HEK293T (cell line): ENCODE measurements at places on chromosomes 2 and 18.

DNA sequence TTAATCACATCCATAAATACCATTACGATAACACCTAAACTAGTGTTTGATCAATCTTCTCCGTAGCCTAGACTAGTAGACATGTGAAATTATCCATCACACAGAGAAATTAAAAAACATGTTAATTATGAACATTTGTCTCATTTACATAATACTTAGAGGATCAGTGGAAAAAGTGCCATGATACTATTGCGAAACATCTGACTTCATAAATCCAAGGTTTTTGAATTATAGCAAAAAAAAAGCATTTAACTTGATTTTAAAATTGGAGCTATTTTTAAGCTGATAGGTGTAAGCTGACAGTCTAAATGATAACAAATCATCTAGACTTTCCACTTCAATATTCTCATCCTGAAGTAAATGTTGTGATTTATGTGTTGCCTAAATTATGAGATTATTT is 51.6 kb downstream of the CBLN2 start:
- DNase-seq = no peak

DNA sequence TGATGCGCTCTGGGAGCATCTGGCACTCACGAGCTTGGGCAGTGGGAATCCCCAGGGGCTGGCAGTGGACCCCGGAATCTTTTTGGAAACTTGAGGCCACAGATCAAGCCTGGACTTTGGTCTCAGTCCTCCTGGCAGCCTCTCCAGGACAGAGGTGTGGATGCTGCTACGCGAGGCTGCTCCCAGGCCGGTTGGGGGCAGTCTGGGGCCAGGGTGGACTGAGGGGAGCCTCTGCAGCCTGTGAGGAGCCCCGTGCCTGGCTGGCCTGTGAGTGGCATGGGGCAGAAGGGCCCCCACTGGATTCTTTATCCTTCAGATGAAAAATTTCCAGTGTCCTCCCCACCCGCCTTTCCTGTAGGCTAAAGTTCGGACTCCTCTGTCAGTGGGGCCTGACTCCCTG is 12.7 kb upstream of the DES start:
- no peak for DNase-seq

- no peak for DNase-seq
Observed at GRCh38 chr2:144459286-144459685, 60.6 kb downstream of the ZEB2 start.

DNA sequence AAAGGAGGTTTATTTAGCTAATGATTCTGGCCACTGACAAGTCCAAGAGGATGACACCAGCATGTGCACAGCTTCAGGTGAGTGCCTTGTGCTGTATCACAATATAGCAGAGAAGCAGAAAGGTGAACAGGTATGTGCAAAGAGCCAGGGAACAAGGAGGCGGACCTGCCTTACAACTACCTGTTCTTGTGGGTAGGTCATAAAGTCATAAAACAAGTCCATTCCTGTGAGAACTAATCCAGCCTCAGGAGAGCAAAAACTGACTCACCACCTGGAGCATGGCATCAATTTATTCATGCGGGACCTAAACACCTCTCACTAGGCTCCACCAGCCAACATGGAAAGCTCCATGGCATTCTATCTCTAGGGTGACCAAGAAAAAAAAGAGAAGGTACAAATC is 234.2 kb downstream of the ASXL3 start:
- no peak for DNase-seq

DNA sequence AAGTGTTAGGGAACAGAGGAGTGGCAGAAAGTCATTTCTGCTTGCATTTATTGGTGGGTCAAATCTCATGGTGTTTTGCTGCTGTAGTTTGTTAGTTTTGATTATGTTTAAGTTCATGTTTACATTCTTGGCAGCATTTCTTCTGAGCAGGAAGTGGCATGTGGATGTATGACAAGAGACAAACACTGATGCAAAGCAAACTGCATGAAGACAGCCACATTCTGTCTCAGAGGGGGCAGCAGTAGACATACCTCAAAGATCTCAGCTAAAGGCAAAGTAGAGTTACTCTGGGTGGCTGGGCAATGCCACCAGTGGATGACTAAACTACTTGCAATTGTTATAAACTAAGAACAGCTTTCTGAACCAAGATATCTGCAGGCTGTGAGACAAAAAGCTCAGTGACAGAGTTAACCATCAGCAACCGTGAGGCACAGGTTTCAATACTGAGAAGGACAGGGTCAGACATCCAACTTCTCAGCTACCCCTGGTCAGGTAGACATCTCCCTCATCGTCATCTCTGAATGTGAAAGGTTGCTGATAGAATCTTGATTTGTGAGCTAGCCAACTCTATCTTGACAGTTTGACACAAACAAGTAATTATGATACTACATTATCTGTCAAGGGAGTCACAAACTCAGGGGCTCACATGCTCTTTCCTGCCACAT is 16.4 kb downstream of the GALNT3 start:
- DNase-seq = no peak

DNA sequence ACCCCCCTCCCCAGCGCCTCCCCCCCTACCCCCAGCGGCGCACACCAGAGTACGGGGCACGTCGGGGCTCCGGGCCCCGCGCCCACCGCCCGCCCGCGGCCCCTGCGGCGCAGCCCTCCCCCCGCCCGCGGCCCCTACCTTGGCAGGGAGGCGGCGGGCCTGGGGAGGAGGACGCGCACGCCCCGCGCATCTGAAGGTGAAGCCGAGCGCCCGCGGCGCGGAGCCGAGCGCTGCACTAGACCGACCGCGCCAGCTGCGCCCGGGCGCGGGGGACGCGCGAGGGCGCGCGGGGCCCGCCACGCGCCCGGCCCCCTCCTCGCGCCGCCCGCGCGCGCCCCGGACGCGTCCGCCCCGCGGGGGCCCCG is at the start of gene ZNF516:
Gene ZNF516 (minus strand): TSS at position 237 of the 365 bp plus-strand sequence. CDS start 52,188 bp downstream, outside the sequence.
- no peak for DNase-seq

- no peak for DNase-seq
Observed at GRCh38 chr2:216477283-216478035, 21.2 kb upstream of the RPL37A start.

DNA sequence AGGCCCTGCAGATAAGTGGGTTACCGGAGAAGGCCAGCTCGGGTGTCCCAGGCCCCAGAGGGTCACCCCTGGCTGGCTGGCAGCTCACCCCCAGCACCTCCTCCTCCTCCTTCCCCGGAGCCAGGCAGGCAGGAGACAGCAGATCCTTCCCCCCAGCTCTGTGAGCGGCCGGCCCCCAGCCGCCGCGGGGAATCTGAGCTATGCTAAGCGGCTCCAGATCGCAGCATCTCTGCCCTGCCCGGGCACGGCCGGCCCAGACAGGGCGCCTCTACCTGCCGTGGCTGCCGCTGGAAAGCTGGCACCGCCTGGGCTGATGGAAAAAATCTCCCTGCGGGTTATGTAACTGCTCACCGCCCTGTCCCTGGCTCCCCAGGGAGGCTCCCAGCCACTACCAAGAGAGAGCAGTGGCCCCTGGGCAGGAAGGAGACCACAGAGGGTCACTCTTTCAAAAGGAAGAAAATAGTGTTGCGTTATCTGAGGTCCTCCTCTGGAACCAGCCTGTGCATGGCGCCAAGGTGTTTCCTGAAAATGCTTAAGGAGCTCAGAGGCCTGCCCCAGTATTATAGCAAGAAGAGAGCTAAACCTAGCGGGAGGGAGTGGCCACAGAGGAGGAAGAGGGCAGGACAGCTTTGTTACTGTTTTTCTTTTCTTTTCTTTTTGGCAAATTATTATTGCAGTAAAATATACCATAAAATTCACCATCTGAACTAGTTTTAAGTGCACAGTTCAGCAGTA is 179.0 kb downstream of the SMAD7 start:
- no peak for DNase-seq

- no peak for DNase-seq
Observed at GRCh38 chr18:72613534-72613930, 69.4 kb upstream of the CBLN2 start.

DNA sequence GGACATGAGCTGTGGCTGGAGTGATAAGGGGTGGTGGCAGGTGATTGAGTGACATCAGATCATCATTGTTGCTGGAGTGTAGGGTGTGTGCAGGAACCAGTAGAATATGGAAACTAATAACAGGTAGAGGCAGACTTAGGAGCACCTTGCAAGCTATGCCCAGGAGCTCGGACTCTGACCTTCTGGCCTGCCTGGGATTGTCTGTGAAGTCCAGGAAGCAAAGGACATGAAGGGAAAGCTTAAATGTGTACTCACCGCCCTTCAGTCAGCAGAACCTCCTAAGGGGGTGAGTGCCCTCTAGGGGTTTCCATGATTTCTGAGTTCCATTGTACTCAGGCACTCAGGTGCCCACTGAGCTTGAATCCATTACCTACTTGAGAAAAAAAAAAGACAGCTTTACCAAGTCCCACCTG is 104.2 kb downstream of the CRIM1 start:
- peak; percentile 26 for DNase-seq

DNA sequence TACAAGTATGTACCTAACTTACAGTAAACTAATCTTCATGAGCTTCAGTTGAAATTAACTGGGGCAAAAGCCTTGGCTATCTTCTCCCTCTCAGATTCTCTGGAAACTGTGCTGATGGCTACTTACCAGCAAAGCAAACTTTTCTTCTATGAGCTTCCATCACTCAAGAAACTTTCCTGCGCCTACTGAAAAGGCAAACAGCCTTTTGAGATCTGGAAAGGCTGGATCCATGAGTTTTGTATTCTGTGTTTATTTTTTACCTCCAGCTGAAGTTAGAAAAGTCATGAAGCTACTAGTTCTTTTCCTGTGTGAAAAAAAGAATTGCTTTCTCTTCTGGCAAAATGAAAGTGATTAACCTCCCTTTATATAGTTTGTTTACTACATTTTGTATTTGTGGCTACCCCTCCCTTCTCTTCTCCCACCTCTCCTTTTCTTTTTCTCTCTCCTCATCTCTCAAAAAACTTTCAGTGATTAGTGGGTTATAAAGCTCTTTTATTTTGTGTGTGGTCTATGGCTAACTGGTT is 49.2 kb upstream of the RNF152 start:
- DNase-seq = no peak

GRCh38 chr2:232888839-232889529 is 18.9 kb downstream of the SNORC start:
- DNase-seq = no peak

DNA sequence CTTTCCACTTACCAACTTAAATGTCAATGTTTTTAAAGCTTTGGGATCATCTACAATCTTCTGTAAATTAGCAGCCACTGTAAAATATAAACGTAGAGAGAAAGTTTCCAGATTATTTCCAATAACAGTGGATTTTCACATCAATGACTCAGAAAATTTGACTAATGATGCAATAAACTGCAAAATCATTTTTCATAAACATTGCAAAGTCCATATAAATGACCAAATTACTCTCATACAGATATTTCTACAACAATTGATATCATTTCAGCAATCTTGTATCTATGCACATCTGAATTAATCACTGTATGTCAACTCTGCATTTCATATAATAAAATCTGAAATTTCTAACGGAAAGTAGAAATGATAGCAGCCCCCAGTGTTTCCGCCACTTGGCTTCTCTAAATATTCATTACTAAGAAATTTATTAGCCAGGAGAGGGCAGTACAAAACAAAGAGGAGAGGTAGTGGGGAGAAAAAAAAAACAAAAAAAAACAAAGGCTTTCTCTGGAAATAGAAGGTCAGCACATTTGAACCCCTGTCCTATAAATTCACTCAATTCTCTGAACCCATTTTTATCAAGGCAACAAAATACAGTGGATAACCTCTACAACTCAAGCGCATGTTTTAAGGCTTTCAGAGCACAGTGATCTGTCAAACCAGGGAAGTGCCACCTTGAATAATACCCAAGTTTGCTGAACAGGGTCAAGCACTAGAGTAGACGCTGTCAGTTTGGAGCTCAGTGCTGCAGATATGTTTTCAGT is 282.6 kb downstream of the STK39 start:
- DNase-seq = no peak
